Ammon's horn (tissue), 1 donor: ENCODE measurements at places on chromosomes 16 and 17.

GRCh38 chr16:22653876-22654275 is 143.2 kb downstream of the NPIPB5 start:
- DNase-seq: no peak

DNA sequence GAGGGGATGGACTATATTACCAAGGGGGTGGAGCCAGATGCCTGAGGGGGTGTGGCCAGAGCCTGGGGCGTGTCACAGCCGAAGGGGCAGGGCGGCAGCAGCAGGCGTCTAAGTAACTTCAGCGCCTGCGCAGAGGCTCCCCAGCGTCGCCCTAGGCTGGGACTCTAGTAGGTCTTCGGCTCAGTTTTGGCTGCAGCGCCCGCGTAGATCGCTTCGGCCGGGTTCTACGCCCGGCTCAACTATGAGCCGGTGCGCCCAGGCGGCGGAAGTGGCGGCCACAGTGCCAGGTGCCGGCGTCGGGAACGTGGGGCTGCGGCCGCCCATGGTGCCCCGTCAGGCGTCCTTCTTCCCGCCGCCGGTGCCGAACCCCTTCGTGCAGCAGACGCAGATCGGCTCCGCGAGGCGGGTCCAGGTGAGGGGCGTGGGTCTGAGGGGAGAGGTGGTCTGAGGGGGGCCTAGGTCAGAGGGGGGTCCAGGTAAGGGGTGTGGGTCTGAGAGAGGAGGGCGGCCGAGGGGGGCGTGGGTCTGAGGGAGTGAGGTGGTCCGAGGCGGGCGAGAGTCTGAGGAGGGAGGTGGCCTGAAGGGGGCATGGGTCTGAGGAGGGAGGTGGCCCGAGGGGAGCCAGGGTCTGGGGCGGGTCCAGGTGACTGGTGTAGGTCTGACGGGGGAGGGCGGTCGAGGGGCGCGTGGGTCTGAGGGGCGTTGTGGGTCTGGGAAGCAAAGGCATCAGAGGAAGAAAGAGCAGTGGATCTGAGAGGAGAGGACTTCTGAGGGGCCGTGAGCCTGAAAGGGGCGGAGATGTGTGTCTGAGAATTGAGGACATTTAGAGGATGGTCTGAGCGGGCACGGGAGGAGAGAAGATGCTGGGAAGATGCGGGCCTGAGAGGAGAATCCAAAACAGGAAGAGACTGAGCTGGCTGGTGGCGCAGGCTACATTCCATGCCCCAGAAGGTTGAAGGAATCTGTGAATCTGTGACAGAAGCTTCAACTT is at the start of gene LPCAT2:
LPCAT2 (plus strand) TSS at position 132 of the 991 bp plus-strand sequence; CDS start at position 242, 110 bp downstream.
- peak; percentile 88 for DNase-seq

GRCh38 chr16:52462816-52463215 is 84.1 kb downstream of the TOX3 start:
- DNase-seq: no peak

- DNase-seq: peak; percentile 69
These were observed 14.1 kb downstream of the MAP3K14 start for GRCh38 chr17:45302649-45303173.

DNA sequence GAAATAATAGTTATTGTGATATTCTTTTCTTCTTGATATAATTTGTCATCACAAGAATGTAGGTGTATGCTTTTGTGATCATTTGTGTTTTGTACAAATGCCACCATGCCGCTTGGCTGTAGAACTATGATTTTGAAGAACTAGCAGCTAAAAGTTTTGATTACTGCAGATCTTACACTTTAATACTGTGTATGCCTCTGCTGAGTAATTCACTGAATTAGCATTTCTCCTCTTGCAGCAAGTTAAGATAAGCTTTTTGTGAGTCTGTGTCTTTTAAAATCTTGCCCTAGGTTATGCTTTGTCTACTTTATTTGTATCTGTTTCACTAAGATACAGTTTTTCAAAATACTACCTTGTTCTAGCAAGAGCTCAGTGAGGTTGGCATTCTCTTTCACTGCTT is 326.5 kb upstream of the TBX2 start:
- DNase-seq: no peak

DNA sequence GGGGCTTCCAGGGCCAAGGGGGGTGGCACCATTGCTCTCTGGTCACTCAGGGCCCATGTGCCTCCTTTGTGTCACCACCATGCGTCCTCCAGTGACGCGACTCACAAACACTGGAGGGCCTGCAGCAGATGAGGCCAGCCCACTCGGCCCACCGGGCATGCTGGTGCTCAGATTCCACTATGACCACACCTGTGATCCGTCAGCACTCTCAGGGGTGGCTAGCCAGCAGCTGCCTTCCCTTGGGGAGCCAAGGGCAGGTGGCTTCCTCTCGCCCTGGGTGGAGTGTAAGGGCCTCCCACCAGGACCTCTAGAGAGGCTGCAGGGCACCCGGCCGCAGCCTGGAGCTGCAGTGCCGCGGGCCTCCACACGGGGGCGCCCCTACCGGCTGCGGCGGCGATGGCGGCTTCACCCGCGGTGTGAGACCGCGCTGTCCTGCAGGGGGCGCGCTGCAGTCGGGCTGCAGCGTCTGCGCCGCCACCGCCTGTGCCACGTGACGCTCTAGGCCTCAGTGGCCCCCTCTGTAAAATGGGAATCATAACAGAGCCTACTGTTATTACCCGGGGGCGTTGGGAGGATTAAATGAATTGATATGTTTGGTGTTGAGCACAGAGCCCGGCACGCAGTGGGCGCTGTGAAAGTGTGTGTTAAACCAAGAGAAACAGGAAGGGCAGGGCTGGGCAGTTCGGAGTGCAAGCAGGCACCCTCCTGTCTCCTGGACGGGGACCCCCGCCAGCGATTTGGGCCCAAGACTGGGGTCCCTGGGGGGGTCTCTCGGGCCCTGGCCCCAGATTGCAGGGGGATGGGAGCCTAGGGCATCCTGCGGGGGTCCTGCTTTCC is 192.4 kb upstream of the GSE1 start:
- DNase-seq: no peak

GRCh38 chr17:48180842-48181629 is 73.5 kb downstream of the SNX11 start:
- no peak for DNase-seq

DNA sequence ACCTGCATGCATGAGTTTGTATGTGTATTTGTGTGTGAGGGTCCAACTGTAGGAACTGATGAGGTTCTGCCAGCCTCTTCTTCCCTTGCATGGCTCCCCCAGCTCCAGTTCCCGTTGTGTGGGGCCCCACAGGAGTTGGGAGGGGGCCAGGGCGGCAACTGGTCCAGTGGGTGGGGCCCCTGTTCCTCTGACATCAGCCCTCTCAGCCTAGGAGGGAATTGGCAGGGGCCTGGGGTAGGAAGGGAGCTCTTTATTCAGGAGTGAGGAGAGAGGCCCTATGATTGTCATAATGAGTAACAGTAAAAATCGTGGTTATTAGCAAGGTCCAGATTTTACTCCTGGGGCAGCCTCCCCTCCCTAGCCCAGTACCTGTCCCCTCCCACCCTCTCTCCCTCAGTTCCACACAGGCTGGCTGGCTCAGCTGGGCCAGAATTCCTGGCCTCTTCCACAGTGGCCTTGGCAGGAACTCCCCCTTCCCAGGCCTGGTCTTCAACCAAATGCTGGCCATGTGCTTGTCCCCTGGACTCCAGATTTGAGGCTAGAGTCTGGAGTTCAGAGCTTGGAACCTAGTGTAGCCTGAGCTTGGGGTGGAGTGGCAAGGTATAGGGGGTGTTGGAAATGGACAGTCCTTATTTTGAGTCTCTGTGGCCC is 18.9 kb downstream of the RARA start:
- DNase-seq: no peak

DNA sequence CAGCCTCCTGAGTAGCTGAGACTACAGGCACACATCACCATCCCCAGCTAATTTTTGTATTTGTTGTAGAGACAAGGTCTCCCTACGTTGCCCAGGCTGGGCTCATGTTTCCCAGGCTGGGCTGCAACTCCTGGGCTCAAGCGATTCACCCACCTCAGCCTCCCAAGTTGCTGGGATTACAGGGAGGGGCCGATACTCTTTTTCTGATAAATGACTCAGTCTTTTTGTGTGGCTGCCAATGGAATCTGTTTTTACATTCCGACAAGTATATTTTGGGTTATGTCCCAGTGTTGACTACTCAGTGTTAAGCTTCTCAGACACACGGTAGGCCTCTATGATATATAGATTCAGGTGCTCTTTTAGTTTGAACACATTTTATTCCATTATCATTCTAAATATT is 58.1 kb downstream of the SLFN11 start:
- DNase-seq: no peak

DNA sequence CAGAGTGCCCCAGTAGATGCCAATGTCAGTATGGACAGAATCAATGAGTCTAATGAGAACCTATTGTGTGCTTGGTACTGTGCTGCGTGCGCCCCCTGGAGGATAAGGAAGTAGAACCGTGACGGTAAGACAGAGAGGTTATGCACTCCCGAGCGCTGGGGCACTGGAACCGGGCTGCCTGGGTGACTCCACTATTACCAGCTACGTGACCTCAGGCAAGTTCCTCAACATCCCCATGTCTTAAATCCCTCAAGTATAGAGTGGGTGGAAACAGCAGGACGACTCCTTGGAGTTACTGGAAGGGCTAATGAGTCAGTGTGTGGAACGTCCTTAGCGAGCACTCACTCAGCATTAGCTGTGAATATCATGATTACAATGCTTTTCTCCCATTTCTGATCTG is 16.2 kb downstream of the CHST4 start:
- DNase-seq: peak; percentile 14

- no peak for DNase-seq
These were observed 10.7 kb upstream of the HSD3B7 start for GRCh38 chr16:30974348-30974747.

GRCh38 chr17:74754832-74755231 is 6.4 kb downstream of the NHERF1 start:
- no peak for DNase-seq

- DNase-seq: no peak
These were observed 18.2 kb upstream of the HLF start for GRCh38 chr17:55246583-55246982.

GRCh38 chr17:31532081-31532480 is 140.6 kb downstream of the RAB11FIP4 start:
- DNase-seq: no peak

- DNase-seq: no peak
These were observed 5.2 kb downstream of the B9D1 start for GRCh38 chr17:19357351-19357750.

DNA sequence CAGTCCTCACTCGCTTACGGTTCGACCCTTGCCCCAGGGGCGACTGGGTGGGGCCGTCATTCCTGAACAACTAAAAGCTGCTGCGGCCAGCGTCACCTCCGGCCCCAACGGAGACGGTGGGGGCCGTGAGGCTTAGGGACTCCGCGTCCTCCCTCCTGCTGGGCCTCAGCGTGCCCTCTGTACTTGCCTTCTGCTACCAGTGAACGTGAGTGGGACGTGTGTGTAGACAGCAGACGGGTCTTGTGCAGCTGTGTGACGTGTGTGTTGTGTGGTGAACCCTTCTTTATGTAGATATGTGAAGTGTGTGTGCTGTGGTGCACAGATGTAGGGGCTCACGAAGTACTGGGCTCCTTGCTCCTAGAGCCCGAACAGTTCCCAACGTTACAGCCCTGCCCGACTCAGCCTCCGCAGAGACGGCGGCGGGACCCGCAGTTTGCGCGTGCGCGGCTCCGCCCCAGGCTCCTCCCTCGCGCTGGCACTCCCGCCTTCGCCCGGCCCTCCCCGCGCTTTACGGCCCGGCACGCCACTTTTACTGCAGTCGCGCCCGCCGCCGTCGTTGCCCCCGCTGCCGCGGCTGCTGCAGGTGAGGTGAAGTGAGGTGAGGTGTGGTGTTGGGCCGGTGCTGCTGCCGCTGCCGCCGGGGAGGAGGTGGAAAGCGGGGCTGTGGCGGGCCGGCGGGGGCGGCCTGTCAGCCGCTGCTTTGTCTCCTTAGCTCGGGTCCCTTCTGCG is at the start of gene PHAF1:
PHAF1 (plus strand) TSS at position 535 of the 729 bp plus-strand sequence. CDS start 235 bp downstream, outside the sequence.
- peak; percentile 95 for DNase-seq

DNA sequence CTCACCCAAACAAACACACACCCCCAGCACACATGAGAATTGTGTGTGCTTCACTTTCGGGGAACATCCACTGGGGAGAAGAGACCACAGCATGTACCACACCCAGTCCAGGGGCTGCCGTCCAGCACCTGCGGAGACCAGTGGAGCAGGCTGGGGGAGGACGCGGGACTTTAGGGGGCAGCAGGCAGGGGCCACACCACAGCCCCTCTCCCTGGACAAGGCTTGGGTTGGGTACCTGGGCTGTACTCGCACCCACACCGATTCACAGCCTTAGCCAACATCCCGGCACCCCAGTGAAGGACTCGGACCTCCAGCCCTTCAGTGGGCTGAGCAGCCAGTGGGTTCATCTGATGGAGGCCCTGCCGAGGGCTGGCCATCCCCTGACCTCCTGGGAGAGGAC is 63.3 kb downstream of the RBFOX3 start:
- no peak for DNase-seq

- no peak for DNase-seq
These were observed 13.8 kb upstream of the WDR45B start for GRCh38 chr17:82661717-82662683.

GRCh38 chr16:1778200-1779179 is 3.9 kb downstream of the SPSB3 start:
- DNase-seq: no peak

- DNase-seq: no peak
These were observed 28.0 kb downstream of the OR1D5 start for GRCh38 chr17:3035256-3035967.

GRCh38 chr16:89038221-89038721 is 55.4 kb upstream of the ACSF3 start:
- no peak for DNase-seq

GRCh38 chr16:28219282-28219681 is 7.5 kb upstream of the XPO6 start:
- no peak for DNase-seq

DNA sequence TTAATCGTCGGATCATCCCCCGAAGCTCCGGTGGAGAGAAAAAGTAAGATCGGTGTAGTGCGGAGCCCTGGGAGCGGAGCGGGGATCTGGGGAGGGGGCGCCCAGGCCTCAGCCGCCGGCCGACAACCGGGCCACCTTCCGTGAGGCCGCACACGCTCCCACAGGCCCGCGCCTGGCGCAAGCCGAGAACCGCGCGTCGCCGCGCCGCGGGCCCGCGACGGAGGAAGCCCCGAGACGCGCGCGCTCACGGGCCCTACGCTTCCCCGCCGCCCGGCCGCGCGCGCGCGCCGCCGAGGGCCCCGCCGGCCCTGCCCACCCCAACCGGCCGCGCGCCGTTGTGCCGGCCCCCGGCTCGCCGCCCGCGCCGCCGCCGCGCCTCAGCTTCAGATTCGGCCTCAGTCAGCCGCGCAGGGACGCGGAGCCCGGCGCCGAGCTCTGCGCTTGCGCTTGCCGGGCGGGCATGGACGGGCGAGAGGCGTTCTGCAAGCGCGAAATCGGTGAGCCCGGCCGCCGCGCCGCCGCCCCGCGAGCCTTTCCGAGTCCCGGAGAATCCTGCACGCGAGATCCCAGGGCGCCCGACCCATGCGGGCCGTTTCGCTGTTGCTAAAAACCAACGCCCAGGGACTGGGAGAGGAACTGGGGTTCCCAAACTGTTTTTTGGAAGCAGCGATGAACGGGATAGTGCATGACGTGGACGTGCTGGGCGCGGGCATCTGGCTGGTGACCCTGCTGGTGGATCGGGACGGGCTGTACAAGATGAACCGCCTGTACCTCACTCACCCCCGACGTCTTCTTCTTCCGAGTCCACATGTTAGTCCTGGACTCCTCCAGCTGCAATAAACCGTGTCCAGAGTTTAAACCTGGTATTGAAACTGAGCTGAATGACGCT is 28.0 kb upstream of the LRRC37A start:
- DNase-seq: peak; percentile 92
